Mesangial cell (primary cell): ENCODE measurements at places on chromosomes 7 and 10. TPM values are rescaled to one million over a fixed set of nuclear protein-coding genes. Genes with fewer than 3 reads are reported as not detected.

The ADGRA1 gene
- not detected in 2 replicates for total RNA-seq

The DRGX gene
- not detected in 2 replicates for total RNA-seq

The SHH gene
- total RNA-seq, result 0.16 and 1.6 TPM in 2 replicates

The TAS2R3 gene
- 0.25 TPM in 1 of 2 replicates, not detected in the other for total RNA-seq

The LRIT1 gene
- total RNA-seq, result not detected in 2 replicates

The PTF1A gene
- total RNA-seq, result not detected in 2 replicates

The CEP55 gene
- total RNA-seq, result 3.7 and 79.5 TPM in 2 replicates

The GDF10 gene
- total RNA-seq, result 0.13 TPM in 1 of 2 replicates, not detected in the other

The SCART1 gene
- total RNA-seq, result under 0.01 and 1.4 TPM in 2 replicates

The RAMP3 gene
- not detected in 2 replicates for total RNA-seq

The PPP1R17 gene
- not detected in 2 replicates for total RNA-seq

The UCMA gene
- total RNA-seq, result not detected in 2 replicates

The PNLIPRP2 gene
- total RNA-seq, result not detected in 2 replicates

The RPEL1 gene
- total RNA-seq, result not detected in 2 replicates

The SPDYE18 gene
- not detected in 2 replicates for total RNA-seq

The PIK3CG gene
- total RNA-seq, result not detected in 2 replicates

The FAM20C gene
- total RNA-seq, result 35.2 and 64.7 TPM in 2 replicates

The PNLIPRP3 gene
- total RNA-seq, result not detected in 2 replicates

The GPR15LG gene
- total RNA-seq, result 1.1 TPM in 1 of 2 replicates, not detected in the other

The LARP4B gene
- 35.5 and 48.4 TPM in 2 replicates for total RNA-seq

The CADPS2 gene
- total RNA-seq, result 6.4 and 7.4 TPM in 2 replicates

The CDC14C gene
- 0.13 TPM in 1 of 2 replicates, not detected in the other for total RNA-seq

The FAM131B gene
- 0.33 and 2.2 TPM in 2 replicates for total RNA-seq

The CALCR gene
- total RNA-seq, result not detected in 2 replicates

The HOXA9 gene
- 87.0 and 98.1 TPM in 2 replicates for total RNA-seq

The MASTL gene
- 4.9 and 23.8 TPM in 2 replicates for total RNA-seq

The GRID2IP gene
- total RNA-seq, result under 0.01 and 0.25 TPM in 2 replicates

The CYCS gene
- total RNA-seq, result 21.3 and 55.9 TPM in 2 replicates
